Activated CD8-positive, alpha-beta memory T cell treated with anti-CD3 and anti-CD28 coated beads for 1 hour (primary cell): ENCODE measurements at places on chromosomes 11 and 22.

GRCh38 chr11:24134879-24135589 is 361.8 kb upstream of the LUZP2 start:
- DNase-seq, result no peak

- no peak for DNase-seq
Observed at GRCh38 chr22:47804281-47804680, 1041.8 kb downstream of the TBC1D22A start.

GRCh38 chr11:110279881-110280280 is 16.5 kb downstream of the RDX start:
- DNase-seq, result no peak

- no peak for DNase-seq
Observed at GRCh38 chr22:43446916-43447315, 35.1 kb downstream of the MPPED1 start.

GRCh38 chr22:22691716-22692701 is 47.6 kb downstream of the GGTLC2 start:
- no peak for DNase-seq

DNA sequence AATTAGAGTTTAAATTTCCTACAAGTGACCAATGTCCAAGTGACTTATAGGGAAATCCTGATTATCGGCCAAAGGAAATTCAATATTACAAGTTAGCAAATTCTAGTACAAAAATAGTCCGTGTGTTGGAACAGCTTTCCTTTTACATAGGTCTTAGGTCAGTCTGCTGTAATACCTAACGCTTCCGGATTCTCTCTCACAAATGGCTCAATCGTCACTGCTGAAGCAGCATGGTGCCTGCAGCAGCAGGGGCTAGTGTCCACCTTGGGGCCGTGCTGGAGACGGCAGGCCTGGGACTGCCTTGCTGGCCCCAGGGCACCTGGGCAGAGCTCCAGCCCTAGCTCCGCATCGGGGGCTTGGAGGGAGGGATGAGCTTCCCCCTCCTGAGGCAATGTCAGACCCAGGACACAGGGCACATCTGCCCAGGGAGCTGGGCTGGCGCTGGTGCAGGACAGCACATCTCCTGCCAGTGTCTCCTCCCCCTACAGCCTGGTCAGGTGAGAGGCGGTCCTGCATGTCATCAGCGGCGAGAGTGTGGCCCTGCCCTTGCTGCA is 39.4 kb upstream of the CLTCL1 start:
- no peak for DNase-seq

GRCh38 chr11:44174842-44175241 is 79.4 kb downstream of the EXT2 start:
- DNase-seq, result no peak

GRCh38 chr11:34924714-34925113 is 8.3 kb downstream of the PDHX start:
- DNase-seq, result no peak

- DNase-seq, result no peak
Observed at GRCh38 chr11:45890886-45891550, 5.6 kb downstream of the MAPK8IP1 start.

DNA sequence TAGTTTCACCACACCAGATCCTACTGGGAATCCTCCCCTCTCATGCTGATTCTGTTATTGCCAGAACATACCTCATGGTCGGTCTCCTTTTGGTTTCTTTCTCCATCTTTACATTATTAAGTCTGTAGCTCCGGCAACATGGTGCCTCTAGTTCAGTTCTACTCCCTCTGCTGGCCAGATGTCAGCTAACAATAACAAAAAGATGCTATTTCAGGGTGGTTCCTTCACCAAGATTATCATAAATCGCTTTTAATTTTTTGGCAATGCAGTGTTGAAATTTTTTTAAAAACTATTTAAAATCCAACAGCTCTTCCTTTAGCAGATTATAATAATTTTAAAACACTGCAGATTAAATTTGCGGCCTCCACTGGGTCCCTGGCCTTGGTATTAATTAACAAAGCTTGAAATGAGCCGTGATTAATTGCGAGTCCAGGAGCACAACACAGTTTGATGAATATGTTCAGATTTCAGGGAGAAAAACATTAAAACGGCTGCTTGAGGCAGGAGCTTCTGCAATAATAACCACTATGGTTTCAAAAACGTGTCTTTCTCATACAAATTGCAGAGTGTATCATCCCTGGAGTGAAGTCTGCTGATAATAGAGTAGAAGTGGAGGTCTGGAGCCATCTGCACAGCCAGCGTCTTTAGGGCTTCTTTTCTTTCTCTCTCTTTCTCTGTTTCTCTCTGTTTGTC is 492.9 kb upstream of the KIRREL3 start:
- no peak for DNase-seq

- DNase-seq, result no peak
Observed at GRCh38 chr22:21818487-21819182, 48.8 kb downstream of the MAPK1 start.

DNA sequence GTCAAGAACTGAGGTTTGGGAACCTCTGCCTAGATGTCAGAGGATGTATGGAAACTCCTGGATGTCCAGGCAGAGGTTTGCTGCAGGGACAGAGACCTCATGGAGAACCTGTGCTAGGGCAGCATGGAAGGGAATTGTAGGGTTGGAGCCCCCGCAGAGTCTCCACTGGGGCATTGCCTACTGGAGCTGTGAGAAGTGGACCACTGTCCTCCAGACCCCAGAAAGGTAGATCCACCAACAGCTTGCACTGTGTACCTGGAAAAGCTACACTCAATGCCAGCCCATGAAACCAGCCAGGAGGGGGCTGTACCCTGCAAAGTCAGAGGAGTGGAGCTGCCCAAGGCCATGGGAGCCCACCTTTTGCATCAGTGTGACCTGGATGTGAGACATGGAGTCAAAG is 29.5 kb downstream of the CHST1 start:
- DNase-seq, result no peak

DNA sequence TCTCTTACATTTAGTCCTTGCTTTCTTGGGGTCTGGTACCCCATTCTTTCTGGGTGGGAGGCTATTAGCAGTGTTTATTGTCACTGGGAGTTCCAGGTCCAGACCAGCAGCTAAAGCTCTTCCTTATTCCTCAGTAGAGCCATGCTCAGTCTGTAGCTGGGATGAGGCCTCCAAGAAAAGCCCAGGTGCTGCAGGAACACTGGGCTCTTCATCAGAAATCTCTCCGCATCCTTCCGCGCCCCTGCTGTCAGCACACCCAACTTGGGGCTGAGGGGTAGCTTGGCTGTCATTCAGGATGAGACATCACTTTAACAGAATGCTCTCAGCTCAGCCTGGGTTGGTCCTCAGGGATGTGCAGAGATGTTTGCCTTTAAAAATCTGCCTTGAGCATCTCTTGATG is 97.5 kb downstream of the GRAMD1B start:
- no peak for DNase-seq

GRCh38 chr22:46000081-46001027 is 23.4 kb upstream of the WNT7B start:
- no peak for DNase-seq

- no peak for DNase-seq
Observed at GRCh38 chr11:130457623-130458409, 9.4 kb downstream of the ADAMTS15 start.

- no peak for DNase-seq
Observed at GRCh38 chr11:74157169-74157568, 13.6 kb downstream of the C2CD3 start.

- peak; percentile 10 for DNase-seq
Observed at GRCh38 chr11:72781313-72782080, 12.3 kb downstream of the STARD10 start.

- no peak for DNase-seq
Observed at GRCh38 chr11:58647866-58648265, 25.4 kb downstream of the CNTF start.

- no peak for DNase-seq
Observed at GRCh38 chr22:38963872-38964271, 6.5 kb downstream of the APOBEC3A start.

- no peak for DNase-seq
Observed at GRCh38 chr11:71336996-71337754, 84.8 kb upstream of the SHANK2 start.

GRCh38 chr11:82195283-82195682 is 538.4 kb downstream of the FAM181B start:
- no peak for DNase-seq

DNA sequence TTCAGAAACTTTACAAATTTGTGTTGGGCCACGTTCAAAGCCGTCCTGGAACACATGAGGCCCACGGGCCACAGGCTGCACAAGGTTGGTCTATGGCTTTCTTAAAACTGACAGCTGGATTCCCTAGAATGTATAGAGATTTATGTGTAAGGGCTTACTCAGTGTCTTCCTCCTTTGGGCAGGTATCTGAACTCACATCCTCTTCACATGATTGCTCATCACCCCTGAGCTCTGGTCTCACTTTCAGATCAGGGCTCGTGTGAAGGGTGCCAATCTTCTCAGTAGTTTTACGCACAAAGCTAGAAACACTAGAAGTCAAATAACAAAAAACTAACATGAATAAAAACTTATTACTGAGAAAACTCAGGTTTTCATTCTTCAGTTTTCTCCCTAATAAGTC is 27.1 kb downstream of the HPS5 start:
- DNase-seq, result no peak

- peak; percentile 29 for DNase-seq
Observed at GRCh38 chr11:64553554-64554201, 37.3 kb upstream of the SLC22A12 start.

GRCh38 chr11:40328890-40329614 is 1130.4 kb downstream of the LRRC4C start:
- no peak for DNase-seq

- no peak for DNase-seq
Observed at GRCh38 chr22:49861642-49862495, 8.2 kb downstream of the ZBED4 start.

DNA sequence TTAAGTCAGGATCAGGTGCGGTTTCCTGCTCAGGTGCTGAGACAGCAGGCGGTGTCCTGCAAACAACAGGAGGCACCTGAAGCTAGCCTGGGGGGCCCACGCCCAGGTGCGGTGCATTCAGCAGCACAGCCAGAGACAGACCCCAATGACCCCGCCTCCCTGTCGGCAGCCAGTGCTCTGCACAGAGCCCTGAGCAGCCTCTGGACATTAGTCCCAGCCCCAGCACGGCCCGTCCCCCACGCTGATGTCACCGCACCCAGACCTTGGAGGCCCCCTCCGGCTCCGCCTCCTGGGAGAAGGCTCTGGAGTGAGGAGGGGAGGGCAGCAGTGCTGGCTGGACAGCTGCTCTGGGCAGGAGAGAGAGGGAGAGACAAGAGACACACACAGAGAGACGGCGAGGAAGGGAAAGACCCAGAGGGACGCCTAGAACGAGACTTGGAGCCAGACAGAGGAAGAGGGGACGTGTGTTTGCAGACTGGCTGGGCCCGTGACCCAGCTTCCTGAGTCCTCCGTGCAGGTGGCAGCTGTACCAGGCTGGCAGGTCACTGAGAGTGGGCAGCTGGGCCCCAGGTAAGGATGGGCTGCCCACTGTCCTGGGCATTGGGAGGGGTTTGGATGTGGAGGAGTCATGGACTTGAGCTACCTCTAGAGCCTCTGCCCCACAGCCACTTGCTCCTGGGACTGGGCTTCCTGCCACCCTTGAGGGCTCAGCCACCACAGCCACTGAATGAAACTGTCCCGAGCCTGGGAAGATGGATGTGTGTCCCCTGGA is at the start of gene MYO7A:
Gene MYO7A, plus strand, starts transcription at position 327 of the 772 bp plus-strand sequence. CDS start 2,389 bp downstream, outside the sequence.
- no peak for DNase-seq

DNA sequence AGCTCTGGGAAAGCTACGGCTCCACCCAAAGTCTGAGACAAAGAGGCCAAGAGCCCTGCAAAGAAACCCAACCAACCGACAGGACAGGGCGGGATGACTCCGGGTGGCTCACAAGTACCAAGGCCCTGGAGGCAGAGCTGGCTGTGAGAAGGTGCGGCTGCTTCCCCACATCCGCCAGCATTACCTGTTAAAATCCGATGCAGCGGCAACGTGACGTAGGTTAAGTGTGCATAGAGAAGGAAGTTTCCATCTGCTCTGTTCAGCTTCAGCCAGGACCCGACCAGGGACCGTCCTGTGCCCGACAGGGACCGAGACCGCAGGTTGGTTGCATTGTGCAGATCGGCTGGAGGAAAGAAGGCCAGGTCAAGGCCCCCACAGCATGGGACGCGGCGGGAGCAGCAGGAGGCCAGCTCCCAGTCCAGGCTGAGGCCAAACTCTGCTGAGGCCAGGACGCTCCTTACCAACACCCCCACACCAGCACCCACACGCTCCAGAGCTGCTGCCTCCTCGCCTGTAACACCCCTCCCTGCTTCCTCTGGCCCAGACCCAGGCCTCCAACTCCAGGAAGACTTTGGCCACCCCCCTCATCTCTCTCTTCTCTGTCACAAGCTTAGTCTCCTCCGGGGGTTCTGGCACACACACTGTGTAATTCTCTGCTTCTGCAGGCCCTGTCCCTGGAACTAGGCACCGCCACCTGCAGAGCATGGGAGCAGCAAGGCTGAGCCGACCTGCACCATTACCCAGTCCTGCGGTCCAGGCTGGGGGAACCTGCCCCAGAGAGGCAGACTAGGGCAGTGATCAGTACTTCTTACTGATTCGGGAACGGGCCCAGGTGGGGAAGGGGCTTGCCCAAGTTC is 34.1 kb downstream of the NUP50 start:
- DNase-seq, result no peak

DNA sequence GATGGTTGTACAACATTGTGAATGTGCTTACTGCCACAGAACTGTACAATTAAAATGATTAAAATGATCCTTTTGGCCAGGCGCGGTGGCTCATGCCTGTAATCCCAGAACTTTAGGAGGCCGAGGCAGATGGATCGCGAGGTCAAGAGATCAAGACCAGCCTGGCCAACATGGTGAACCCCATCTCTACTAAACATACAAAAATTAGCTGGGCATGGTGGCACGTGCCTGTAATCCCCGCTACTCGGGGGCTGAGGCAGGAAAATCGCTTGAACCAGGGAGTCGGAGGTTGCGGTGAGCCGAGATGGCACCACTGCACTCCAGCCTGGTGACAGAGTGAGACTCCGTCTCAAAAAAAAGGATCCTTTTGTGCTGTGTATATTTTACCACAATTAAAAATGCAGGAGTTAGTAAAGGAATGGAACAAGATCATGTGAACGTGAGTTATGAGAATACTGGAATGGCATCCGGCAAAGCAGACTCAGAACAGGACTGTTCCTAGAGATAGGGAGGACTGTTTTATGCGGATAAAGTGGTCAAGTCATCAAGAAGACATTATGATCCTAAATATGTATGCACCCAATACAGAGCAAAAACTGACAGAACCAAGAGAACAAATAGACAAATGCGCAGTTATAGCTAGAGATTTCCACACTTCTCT is 58.0 kb upstream of the CLDN5 start:
- no peak for DNase-seq
